ENCODE measurements at places on chromosomes 5 and 9.

DNA sequence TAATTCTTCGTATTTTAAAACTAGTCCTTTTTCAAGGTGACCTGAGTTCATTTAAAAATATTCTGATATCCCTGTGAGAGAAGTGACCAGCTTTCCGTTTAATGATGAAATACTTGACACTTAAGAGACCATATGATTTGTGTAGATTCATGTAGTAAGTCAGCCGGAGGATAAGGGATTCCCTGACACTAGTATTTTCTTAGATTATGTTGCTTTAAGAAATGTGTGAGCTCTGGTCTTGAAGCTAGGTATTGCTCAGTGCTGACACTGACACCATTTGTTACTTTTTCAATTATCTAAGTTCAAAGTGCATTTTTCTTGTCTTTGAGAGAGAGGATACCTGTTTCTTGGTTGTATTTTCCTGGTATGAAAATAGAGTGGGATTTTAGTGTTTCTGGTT lies 4.2 kb downstream of the NIPBL start:
- DNase-seq = no peak

DNA sequence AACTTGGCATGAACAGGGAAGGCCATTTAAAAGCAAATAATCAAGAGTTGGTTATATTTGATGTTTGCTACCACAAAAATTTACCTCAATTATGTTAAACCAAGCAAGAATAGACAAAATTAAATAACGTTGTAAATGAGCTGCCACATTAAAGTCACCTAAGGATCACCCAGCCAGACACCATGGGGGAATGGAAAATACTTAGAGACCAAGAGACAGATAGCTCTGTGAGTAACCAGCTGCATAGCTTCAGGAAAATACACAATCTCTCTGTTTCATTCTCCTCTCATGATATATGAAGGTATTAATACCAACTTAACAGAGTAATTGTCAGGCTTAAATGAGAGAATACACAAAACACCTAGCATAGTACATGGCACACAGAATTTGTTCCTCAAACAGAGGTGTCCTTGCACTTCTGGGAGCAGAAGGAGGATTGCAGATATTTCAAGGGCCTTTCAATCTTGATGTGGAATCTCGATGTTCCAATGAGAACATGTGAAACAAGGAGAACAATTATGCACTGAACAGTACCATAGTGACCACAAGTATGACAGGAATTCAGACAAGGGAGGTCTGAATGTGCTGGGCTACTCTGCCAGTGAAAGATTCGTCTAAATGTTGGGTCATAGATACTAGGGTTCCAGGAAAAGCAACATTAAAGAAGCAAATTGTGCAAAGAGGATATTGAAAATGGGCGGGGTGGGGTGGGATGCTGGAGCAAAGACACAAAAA lies 18.6 kb downstream of the JAKMIP2 start:
- no peak for DNase-seq

DNA sequence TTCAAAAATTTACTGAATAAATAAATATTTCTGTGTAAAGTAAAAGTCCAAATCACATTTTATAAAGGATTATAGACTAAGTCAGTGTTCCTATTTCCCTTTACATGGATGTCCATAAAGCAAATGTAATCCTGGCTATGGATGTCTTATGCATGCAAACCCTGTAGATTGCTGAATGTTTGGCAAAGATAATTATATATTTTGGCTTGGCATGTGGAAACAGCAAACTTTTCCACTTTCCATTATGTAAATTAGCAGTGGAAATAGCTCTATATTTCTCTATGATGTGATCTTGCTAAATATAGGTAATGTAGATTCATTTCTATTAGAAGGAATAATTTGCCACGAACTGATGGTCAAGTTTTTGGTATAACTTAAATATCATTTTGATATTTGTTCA lies 66.5 kb downstream of the CWC27 start:
- DNase-seq = no peak

DNA sequence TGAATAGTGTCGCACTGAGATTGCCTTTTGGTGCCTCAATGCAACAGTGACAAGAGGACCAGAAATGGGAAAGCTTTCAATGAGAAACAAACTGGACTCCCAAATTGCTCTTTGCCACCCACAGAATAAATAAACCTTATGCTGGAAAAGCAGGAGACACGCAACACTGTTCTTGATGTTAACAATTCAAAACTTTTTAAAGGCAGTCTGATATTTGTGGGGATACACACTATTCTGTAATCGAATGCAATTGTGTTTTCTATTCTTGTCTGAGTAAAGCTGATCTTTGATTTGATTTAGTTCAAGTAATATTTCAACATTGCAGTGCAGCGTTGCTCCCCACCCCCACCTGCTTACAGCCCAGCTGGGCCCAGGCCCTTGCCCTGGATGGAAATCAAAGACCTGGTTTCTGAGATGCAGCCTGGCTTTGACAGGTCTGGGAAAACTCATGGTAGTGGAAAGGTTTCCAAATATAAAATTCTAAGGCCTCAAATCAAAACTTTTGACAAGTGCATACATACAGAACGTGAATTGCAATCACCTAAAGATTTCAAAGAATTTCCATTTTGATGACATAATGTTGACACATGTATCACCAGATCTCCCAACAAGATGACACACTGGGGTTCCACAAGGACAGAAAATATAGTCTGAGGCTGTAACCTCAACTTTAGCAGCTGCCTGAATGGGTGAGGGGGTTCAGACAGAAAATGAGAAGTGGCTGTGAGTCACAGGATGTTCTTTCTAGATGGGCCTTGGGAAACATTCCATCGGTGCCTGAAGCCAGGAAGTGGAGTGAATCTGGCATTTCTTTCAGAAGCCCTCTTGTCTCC lies 55.1 kb downstream of the ABCA1 start:
- DNase-seq = no peak

- DNase-seq = no peak
Observed at GRCh38 chr5:112869948-112870347, 8.9 kb downstream of the SRP19 start.

DNA sequence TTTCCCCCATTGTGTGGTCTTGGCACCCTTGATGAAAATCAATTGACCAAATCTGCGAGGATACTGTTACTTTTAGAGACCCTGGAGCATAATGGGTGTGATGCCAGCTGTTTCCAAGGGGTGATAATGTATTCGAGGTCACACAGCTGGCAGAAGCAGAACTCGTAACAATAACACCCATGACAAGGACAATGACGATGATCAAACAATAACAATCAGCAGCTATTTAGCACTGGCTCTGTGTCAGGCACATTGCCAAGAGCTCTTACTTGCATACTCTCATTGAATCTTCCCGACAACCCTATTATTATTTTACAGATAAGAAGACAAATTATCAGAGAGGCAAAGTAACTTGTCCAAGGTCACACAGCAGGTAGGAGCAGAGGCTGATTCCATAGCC lies 223.7 kb upstream of the MSX2 start:
- DNase-seq = no peak

- DNase-seq = no peak
Observed at GRCh38 chr9:14221558-14221957, 92.4 kb downstream of the NFIB start.

DNA sequence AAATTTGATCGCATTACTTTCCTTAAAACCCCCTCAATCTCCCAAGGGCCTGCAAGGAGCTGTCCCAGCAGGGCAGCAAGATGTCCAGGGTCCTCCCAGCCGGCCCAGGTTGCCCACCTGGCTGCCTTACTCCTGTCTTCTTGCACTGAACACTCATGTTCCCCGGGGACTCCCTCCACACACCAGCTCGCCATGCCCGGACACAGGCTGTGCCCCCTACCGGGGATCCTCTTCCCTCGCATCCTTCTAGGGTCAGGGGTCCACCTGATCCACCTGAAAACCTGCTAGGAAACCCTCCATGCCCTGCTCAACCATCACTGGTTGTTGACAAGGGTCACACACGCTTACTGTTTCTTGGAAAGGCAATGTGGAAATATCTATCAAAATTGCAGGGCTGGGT lies 172.0 kb upstream of the MSX2 start:
- no peak for DNase-seq

DNA sequence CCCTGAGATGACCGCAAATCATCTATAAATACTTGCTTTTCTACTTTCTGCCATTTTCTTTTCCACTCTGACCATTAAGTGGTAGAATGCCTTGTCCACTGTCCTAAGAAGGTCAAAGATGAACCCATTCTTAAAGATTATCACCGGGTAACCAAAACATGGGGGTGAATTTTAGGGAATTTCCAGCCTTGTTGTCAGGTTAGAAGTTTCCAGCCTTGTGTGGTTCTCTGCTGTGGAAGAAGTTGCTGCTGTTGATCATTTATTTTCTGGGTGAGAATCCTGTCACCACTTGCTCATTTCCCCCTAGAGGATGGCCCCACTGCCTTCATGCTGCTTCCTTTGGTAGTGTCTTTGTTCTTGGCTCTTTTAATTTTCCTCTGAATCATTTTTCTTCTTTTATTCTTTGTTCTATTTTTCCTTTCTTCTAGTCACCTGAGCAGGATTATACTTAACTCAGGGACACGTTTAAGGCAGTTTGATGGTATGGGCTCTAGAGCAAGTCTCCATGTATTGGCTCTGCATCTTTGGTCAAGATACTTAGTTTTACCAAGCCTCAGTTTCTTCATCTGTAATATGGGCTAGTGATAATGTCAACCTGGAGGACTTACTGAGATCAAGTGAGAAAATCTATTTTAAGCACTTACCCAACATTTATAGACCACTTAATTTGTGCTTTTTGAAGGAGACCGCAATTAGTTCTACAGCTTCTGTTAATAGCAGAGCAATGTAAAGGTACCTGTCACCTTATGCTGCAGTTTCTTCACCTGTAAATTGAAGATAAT lies 266.2 kb downstream of the ARHGAP26 start:
- no peak for DNase-seq

DNA sequence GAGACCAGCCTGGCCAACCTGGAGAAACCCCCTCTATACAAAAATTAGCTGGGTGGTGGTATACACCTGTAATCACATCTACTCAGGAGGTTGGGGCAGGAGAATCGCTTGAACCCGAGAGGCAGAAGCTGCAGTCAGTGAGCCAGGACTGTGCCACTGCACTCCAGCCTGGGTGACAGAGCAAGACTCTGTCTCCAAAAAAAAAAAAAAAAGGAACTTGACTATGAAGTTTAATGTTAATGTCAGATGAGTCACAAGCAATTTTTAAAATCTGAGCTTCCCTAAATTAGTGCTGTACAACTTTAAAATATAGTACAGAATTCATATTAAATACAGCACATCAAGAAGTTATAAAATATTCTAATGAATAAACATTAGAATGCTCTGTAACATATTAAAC lies 1.5 kb downstream of the MEIKIN start:
- DNase-seq = no peak

DNA sequence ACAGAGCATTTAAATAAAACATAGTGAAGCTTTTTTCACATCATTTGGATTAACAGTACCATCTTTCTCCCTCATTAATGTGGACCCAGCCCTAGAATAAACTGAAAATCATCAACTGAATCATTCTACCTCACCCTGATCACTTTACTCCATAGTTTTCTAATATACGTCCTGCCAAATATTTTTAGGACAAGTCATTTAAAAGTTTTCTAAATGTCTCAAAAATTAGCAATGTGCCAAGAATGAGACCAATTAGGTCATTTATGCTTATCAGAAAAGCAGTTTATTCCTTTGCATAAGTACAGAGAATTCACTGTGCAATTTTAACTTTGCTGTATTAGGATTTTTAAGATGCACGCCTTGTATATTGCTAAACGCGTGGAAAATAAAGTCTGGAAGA lies 284.4 kb downstream of the PIK3R1 start:
- DNase-seq = no peak

GRCh38 chr5:136128481-136128880 lies 4.2 kb upstream of the SMAD5 start:
- DNase-seq = no peak

- peak; percentile 73 for DNase-seq
Observed at GRCh38 chr9:131394464-131395156, 724 bp downstream of the PRRC2B start.

- no peak for DNase-seq
Observed at GRCh38 chr5:178104492-178104891, 8.8 kb upstream of the N4BP3 start.

DNA sequence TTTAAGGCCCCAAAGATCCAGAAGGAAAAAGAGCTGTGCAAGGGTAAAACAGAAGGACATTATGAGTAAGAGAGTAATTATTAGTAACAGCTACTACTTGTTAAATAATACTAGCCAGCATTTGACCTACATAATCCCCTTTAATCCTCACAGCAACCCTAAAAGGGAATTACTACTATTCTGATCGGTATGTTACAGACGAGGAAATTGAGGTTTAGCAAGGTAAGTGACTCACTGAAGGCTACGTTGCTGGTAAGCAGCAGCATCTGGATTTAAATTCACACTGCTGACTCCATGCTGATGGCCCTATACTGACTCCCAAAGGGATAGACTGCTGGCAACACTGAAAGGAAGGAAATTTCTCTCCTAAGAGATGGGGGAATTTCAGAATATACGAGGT lies 3.7 kb upstream of the FSD1L start:
- DNase-seq = no peak

GRCh38 chr5:173016598-173017046 lies 33.1 kb downstream of the ATP6V0E1 start:
- no peak for DNase-seq

- DNase-seq = no peak
Observed at GRCh38 chr9:24434183-24434582, 111.5 kb downstream of the IZUMO3 start.

DNA sequence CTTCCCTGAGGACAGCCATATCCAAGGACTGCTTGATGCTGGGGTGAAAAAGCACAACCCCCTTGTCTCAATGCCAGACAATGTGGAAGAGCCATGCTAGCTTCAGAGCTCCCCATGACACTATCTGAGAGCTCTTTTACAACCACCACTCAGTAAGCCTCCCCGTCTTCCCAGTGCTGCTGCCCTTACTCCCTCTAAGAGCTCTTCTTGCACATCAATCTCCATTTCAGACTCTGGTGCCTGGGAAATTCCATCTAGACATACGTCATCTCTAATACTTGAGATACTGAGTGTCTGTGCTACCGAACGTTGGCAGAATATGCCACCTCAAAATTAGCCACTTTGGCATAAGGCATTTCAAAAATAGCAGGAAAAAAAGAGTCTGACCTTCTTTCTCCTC lies 94.5 kb downstream of the EDIL3 start:
- DNase-seq = no peak

GRCh38 chr5:168992687-168993086 lies 308.3 kb downstream of the SLIT3 start:
- no peak for DNase-seq

DNA sequence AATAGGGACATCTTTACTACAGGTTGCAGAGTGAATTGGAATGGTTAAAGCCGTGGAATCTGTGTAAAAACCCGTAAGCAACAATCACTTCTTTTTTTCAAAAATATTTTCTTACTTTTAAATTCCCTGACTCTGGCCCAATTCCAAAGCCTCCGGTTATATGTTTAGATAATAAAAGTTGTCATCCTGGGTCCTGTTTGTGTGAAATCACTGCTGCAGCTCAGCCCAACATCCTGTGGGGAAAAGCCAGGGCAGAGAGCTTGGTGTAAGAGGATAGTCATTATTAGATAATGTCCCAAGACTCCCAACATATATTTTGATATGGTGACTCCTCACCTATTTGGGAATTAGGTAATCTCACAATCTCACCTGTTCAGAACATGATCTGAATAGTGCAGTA lies 586.0 kb upstream of the BRINP1 start:
- DNase-seq = no peak
